ENCODE measurements at places on chromosomes 3 and 15.
A peak's percentile ranks its signal among the peaks of the same experiment; 100 is the strongest.

- DNase-seq = no peak
Measured at GRCh38 chr15:82854554-82854953, 45.1 kb downstream of the WHAMM start.

DNA sequence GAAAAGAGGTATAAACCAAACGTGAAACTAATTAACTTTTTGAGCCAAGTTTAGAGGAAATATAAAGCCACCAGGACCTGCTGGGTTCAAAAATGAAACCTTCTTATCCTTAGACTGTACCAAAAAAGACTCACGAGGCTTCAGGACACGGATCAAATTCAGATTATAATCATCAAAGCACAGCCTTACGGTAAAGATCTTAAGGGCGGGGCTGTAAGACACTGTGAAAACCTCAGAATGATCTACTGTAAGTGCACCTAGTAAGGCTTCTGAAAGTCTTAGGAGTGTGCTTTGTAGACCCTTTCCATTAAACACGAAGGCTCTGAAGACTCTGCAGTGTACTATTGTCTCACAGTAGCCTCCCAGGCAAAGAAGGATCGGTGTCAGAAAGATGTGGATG is 26.8 kb downstream of the TARS3 start:
- no peak for DNase-seq

DNA sequence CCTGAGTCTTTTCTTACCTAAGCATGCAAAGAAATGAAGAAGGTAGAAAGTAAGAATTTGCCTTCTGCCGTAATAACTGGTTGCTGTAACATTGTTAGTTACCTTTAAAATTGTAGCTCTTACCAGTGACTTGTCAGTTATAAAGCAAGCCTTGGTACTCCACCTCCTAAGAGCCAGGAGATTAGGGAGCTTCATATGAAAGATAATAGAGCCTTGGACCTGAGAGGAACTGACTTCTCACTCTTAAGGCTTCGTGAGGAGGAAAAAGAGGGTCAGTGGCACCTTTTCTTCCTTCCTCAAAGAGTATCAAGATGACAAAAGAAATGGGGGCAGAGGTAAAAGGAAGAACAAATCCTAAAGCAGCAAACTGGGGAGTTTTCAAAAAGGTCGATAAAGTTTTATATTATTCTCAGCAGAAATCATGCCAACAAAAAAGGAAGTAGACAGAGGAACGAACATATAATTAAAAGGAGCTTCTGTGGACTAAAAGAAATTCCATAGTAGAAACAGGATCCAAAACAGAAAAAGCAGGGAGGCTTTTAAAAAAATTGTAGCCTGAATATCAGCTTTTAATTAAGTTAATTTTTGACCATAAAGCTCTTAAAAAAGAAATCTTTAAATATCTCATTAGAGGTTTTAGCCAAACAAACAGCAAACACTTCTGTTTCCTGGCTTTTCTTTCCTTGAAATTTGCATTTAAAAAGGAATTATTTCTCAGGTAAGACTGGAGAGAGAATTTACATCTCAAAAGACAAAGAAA is 847.1 kb upstream of the ALCAM start:
- no peak for DNase-seq

GRCh38 chr3:188712248-188712924 is 459.4 kb upstream of the TPRG1 start:
- DNase-seq = peak; percentile 88

GRCh38 chr15:68278345-68278594 is 725 bp downstream of the FEM1B start:
- no peak for DNase-seq

DNA sequence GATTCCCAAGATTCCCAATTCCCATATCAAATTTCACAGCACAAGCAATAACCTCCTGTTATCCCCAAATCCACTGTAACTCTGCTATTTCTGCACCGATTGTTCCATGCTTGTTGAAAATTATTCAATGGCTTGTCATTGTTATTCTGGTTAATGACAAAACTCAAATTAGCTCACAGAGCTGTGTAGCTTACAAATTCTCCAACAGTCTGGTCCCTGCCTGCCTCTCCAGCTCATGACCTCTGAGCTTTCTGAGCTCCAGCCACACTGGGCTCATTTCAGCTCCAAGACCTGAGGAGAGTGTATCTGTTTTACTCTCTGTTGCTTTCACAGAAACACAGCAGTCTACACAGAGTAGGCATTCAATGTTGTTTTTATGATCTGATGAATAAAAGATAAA is 3.3 kb downstream of the DPPA2 start:
- DNase-seq = no peak

DNA sequence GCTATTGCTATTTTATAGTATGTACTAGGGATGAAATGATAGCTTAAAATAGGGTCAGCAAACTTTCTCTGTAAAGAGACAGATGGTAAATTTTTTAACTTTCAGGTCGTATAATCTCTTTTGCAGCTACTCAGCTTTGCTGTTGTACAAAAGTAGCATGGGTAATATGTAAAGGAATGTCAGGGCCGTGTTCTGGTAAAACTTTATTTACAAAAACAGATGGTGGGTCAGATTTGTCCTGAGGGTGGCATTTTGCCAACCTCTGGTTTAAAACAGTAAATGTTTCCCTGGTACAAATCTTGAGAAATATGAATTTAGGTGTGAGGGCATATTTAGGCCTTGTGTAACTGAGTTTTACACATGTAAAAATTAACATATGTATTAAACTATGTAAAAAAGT is 18.6 kb downstream of the NMD3 start:
- DNase-seq = no peak

DNA sequence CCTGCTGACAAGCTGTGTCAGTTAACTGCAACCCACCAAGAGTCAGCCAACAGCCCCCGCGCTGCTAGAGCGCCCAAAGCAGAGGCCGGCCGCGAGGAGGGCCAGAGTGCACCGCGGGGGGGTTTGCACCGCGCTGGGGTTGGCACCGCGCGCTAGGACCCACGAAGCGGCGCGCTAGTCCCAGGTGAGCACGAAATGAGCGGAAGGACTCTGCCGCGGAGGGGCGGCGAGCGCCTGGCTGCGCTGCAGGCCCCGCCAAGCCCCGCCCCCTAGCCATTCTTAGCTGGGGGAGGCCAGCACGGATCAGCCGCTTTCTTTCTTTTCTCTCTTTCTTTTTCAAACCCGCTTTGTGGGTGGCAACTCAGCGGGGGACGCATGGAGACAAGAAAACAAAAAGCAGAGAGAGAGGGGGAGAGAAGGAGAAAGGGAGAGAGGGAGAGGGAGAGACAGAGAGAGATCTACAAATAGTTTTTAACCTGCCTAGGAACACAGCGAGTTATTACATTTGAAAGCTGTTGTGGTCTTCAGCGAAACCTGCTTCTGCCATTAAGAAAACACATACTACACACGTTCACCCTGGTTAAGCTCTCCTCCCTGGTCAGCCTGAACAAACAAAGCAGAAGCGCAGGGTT is 6.9 kb upstream of the FOXB1 start:
- DNase-seq = no peak

GRCh38 chr3:178777718-178778411 is 241.6 kb downstream of the KCNMB2 start:
- peak; percentile 52 for DNase-seq

- no peak for DNase-seq
Measured at GRCh38 chr15:39094116-39094515, 486.8 kb upstream of the THBS1 start.

DNA sequence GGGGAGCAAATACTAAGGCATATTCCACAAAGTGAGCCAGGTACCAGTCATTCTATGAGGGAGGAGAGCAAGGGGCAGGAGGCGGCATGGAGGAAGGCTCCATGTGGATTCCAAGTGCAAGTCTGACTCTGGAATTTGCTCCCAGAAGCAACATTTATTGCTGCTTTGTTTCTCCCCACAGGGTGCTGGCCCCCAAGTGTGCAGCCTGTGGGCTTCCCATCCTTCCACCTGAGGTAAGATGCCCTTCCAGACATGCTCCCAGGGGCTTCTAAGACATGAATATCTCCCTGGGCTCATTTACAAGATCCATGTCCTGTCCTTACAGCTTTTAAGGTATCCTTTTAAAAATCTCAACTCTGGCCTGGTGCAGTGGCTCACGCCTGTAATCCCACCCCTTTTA is 15.9 kb upstream of the SACM1L start:
- no peak for DNase-seq

DNA sequence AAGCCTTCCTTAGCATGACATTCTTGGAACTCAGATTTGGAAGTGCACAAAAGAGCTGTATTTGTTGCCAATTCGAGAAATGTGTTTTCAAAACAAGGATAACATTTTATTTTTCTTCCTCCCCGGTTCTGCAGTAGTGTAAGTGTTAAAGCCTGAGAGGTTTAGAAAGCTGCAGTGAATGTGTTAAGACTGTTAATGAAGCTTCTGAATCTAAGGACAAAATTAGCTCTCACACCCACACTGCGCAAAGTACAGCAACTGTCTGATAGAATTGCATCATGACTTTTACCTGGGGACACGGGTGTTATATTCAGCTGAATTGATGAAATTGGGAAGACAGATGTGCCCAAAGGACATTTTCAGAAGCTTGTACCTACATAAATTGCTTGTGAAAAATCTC is 344.4 kb downstream of the CADM2 start:
- no peak for DNase-seq

GRCh38 chr3:98240131-98240530 is 23.9 kb upstream of the OR5H6 start:
- no peak for DNase-seq

- peak; percentile 84 for DNase-seq
Measured at GRCh38 chr3:45988804-45989203, 6.8 kb downstream of the FYCO1 start.

DNA sequence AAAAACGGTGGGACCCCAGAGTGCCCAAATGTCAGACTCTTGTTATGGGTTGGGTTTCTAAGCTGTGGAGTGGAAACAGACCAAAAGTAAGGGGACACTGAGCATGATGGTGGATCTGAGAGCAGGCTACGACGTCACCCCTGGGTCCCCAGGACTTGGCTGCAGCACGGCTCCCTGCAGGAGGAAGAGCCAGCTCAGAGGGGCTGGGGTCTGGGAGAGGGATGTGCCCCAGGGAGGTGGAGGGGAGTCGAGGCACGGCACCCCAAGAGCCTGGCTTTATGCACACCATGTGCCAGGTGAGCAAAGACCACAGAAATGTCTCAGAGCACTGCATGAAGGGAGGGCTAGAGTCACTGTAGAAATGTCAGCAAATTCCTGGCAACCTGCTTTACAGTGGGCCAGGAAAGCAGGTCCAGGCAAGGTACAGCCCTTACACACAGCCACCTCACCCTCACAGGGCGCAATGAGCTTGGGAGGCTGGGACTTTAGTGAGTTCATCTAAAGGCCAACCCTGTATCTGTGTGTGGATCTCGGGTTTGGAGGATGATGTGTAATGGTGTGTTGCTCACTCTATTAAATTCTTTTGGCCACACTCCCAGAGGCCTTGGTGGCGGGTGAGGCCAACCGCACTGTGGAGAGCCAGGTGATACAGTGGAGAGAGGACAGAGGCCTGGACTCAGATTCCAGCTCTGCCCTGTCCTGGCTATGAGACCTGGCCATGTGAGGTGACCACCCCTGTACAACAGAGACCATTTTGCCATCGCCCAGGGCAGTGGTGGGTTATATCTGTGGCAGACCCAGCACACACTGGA is 14.1 kb downstream of the CTSH start:
- peak; percentile 89 for DNase-seq

GRCh38 chr3:122681284-122681973 is 790 bp downstream of the PARP14 start:
- peak; percentile 15 for DNase-seq

DNA sequence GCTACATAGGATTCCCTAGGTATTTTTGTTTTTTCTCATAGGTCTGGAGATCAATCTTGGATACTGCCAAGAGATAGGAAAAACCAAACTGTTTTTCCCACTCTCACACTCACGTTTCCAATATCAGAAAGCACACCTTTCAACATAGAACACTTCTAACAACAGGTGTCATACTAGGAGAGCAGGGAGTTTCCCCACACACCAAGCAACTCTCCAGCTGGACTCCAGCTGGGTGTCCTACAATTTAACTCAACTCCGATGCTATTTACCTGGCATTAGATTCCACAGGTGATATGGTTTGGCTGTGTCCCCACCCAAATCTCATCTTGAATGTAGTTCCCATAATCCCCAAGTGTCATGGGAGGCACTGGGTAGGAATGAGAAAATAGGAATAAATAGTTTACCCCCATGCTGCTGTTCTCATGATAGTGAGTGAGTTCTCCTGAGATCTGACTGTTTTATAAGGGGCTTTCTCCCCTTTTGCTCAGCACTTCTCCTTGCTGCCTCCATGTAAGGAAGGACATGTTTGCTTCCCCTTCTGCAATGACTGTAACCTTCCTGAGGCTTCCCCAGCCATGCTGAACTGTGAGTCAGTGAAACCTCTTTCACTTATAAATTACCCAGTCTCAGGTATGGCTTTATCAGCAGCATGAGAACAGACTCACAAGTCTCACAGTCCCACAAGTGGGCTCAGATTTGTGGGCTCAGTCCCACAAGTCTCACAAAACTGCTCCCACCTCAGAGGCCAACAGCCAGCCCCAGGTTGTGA is 354.5 kb upstream of the THBS1 start:
- no peak for DNase-seq

DNA sequence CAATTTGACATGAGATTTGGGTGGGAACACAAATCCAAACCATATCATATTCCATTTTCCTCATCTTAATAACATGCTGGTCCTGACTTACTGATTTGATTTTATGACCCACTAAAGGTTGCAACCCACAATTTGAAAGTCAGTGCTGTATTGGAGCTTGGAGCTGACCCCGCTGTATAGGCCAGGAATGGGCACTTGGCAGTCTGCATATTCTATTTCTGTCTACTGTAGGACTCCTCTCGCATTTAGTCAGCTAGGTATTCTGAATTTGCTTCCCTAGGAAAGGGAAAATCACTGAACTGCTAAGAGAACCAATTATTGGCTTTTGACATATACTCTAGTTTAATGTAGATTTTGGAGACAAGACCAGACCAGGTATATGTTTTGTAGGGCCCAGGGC is 157.0 kb downstream of the MFSD1 start:
- no peak for DNase-seq

GRCh38 chr3:191740712-191741111 is 279.7 kb downstream of the PYDC2 start:
- no peak for DNase-seq

- DNase-seq = no peak
Measured at GRCh38 chr3:14377838-14378169, 24.6 kb upstream of the SLC6A6 start.

DNA sequence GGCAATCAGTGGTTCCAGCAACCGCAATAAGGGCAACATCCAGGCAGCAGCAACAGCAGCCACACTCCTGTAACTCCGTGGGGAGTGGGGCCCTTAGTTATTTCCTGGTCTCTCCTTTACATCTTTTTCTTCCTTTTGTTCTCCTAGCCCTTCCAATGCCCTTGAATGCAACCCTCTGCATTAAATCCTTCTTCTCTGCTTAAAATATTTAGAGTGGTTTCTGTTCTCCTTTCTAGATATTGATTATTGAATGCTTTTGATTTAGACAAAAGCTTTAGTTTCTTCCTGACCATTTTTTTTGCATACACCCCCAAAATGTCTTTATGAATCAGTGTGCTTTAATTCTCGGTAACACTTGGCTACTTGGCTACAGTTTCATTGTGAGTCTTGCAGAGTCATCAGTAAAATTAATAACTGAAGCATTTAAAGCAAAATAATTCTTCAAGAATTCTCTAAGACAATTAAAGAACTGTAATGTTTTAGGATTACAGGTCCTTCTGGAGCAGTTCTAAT is 586.1 kb downstream of the MECOM start:
- no peak for DNase-seq
